ENCODE measurements at places on chromosomes 4 and X.

DNA sequence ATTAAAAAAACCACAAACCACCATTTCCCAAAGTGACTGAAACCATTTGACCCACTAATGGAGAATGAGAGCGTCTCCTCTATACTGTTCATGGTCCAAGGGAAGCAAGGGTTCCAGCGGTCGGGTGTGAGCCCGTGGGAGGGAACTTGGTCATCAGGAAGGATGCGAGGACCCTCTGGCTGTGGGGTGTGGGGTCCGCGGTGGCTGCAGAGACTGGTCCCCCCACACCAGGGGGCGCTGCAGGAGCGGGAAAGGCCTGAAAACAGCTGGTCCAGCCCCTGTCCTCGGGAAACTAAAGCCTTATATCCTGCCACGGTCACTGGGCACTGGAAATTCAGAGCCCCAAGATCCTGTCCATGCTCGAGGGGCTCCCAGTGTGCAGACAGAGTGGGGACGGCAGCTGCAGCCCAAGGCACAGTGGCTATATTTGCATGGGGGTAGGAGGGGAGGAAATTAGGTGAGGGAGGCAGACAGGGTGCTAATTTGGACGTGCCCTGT, 4.3 kb downstream of the BLOC1S4 start:
- DNase-seq: no peak

DNA sequence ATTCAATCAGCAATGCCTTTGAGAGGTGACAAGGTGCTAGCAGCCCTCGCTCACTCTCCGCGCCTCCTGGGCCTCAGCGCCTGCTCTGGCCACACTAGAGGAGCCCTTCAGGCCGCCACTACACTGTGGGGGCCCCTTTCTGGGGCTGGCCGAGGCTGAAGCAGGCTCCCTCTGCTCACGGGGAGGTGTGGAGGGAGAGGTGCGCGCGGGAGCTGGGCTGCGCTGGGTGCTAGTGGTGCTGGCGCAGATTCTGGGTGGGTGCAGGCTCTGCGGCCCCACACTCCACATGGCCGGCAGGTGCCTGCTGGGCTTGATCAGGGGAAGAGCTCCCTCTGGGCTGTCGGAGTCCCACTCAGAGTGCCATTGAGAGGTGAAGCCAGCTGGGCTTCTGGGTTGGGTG, 351.0 kb downstream of the GASK1B start:
- DNase-seq: no peak

DNA sequence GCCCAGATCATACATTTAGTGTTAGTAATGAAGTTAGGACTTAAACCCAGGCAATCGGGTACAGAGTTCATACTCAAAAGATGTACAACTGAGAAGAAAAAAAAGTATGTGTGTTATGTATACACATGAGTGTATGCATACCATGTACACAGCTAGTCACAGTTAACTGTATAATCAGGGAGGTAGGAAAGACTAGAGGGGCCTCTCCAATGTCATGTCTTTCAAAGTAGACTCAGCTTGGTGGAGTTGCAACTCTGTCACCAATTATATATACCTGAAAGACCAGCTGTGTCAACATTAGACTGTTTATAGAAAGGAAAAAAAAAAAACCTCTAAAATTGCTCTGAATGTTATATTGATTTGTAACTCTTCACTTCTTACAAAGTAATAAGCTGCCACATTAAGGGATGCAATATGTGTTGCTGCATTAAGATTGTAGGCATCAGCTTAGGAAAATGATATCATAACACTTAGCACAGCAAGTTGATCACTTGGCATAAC, 167.5 kb downstream of the DCTD start:
- peak; percentile 72 for DNase-seq

DNA sequence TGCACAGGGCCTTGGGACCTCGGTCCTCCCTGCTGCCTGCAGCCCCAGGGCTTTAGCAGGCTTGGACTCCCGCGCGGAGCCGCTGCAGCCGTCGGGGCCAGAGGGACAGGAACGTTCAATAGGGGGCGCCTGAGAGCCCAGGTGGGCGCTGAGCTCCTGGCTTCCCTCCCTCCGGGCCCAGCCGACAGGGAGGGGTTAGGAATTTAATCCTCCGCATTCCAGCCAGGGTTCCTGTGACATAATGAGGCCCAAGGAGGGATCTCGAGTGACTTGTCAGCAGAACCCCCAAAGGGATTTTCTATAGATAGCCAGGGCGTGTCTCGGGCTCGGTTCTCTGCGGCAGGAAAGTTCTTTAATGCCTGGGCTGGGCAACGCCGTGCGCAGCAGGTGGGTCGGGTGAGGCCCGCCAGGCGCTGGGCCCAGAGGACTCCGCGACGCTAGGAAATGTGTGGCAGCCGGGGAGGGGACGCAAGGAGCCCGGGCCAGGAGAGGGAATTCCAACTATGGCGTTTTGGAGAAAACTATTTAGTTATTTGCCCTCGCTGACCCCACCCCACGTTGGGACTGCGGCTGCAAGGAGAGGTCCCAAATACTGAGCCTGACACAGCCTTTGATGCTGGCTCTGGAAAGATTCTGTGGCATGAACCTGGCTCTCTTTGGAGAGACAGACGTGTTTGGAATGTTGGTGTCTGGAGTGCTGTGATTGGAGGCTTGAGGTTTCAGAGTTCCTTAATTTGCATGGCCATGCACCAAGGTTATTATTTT, 285.2 kb upstream of the GATB start:
- no peak for DNase-seq

DNA sequence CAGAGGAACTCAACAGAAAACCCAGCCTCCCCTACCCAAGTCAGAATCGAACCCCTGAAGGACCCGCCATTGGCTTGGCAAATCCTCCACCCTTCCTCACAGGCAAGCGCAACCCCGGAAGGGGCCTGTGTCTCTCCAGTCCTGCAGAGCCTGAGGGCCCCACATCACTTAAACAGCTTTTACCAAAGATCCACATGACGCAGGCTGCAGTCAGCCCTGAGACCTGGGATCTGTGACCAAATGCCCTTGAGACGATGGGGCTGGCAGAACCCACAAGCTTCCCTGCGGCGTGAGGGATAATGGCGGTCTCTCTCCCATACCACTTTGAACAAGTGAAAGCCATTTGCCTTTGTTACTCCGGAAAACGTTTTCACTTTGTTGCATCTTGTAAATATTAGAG, 54.9 kb downstream of the ACOX3 start:
- no peak for DNase-seq

GRCh38 chr4:53703267-53703655, 112.0 kb upstream of the LNX1 start:
- no peak for DNase-seq

- DNase-seq: no peak
These were observed 1054.2 kb downstream of the ARAP2 start for GRCh38 chr4:35189988-35190613.

GRCh38 chr4:60724623-60725022, 475.5 kb upstream of the ADGRL3 start:
- DNase-seq: no peak

DNA sequence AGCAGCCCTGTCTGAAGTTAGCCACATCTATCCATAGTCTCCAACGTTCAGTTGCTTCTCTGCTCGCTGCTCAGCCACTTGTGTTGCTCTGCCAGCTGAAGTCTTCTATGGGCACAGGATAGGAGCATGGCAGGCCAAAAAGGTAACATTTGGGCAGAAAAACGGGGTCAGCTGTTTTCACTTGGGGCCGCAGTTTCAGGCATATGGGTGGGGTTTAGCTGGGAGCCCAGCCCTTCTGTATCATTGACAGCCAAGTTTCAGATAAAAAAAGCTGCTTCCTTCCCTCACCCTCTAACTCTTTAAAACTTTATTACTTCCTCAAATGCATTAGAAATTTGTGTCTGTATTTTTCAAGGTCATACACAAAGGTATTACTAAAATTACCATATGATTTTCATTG, 18.4 kb upstream of the MANBA start:
- DNase-seq: no peak

- no peak for DNase-seq
These were observed 480.8 kb upstream of the FAT1 start for GRCh38 chr4:187204389-187204918.

DNA sequence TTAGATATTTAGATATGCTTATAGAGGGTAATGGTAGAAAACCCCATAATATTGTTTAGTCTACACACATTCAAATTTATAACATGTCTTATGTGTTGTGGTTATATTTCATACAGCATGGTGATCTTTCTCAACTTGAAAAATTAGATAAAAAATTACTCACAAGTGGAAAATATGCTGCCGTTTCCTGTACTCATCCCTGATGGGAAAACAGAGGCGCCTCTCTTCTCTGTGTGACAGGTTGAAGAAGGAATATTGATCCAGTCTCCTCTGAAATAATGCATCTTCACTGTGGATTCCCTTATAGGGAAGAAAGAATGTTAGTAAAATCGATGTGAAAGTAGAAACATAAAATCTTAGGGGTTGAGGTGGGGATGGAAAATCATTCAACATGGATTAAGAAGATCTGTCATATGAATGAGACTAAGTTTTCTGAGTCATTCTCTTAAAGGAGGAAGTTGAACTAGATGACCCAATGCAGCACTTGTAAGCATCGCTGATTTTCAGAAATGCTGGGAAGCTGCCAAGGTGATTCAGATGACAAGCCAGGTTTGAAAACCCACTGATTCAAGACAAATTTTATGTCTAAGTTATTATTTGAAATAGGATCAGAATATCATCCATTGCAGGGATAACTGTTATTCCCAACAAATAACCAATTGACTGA, 70.7 kb downstream of the ANKRD50 start:
- DNase-seq: no peak

DNA sequence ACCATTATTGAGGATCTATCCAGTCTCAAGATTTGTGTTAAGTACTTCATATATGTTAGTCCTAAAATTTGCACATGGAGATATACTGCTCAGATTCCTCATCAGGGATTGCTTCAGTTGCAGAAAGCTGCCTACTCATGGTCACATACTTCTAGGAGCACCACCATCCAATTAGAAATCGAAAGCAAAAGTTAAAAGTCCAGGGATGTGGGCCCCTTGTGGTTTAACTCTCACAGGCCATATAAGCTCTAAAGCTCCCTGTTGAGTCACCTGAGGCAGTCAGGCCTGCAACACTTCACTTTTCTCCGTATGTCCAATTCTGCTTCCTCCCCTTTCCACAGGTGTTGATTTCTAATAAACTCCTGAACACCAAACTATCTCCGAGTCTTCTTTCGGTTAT, 84.2 kb downstream of the CNOT6L start:
- DNase-seq: no peak

DNA sequence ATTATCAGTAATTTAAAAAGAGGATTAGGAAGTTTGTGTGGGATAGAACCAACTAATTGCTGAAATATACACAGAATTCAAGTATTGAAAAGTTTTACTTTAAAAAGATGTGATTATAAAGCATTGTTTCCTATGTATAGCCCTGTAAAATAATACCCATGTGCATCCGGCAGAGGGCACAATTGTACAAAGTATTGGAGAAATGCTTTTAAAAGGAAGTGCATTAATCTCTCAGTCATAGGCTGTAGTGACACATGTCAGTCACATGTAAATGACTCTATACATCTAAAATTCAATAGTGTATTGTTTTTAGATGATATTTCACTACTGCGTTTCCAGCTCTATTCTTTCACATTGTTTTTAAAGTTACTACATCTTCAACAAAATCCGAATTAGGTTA, 9.7 kb upstream of the GEMIN8 start:
- peak; percentile 5 for DNase-seq

- DNase-seq: no peak
These were observed 1.5 kb upstream of the TRIML2 start for GRCh38 chr4:188110741-188111471.

DNA sequence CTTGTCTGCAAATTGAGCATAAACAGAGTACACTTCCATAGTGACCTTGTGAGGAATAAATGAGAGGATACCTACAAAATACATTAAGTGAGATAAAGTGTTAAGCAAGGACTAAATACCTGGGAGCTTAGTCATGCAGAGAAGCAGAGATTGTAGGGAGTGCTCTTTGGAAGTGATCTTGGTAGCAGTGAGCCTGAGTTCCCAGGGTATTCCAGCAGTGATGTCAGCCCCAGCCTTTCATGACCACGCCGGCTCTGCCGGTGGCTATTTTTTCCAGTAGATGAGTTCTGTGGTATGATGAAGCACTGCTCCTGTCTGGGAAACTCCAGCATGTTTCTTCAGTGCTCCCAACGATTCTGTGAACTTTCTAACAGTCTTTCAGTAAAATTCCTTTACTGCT, 391.5 kb upstream of the IGFBP7 start:
- DNase-seq: no peak

DNA sequence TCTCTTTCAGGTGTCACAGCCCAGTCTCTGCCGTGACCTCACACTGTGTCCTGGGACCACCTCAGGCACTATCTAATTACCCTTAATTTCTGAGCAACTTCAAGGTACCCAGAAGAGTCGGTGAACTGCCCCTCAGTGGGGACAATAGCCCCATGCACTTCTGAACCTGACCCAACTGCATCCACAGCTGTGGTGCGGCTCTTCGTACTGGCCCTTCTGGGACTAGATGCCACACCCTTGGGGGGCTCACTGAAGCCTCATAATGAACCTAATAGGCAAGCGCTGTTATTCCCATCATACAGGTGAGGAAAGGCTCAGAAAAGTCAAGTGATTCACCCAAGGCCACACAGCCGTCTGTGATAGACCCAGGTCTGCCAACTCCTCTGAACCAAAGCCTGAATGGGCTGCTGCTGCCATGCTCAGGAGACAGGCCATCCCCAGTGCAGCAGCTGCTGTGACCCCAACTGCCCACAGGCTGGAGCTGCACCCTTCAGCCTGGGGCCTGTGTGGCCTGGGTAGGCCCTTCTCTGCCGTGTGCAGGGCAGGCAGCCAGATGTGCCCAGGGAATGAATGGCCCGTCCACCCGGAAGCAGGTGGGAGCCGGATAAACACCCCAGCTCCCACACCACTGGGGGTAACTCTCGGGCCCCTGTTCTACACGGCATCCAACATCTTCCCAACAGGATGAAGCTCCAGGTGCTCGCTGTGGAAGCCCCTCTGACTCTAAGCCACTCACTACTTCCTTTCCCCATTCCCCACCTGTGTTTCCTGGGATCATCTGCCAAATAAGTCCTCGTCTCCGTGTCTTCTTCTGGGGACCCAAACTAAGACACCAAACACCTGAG, 35.9 kb downstream of the HMX1 start:
- no peak for DNase-seq

Measured in DMS153 (cell line).